NCI-H2029 treated with DMSO at 0.1 percent for 48 hours (cell line): ENCODE measurements at places on chromosomes 12 and 14.

- DNase-seq = no peak
Observed at GRCh38 chr14:97218274-97218673, 421.1 kb downstream of the VRK1 start.

DNA sequence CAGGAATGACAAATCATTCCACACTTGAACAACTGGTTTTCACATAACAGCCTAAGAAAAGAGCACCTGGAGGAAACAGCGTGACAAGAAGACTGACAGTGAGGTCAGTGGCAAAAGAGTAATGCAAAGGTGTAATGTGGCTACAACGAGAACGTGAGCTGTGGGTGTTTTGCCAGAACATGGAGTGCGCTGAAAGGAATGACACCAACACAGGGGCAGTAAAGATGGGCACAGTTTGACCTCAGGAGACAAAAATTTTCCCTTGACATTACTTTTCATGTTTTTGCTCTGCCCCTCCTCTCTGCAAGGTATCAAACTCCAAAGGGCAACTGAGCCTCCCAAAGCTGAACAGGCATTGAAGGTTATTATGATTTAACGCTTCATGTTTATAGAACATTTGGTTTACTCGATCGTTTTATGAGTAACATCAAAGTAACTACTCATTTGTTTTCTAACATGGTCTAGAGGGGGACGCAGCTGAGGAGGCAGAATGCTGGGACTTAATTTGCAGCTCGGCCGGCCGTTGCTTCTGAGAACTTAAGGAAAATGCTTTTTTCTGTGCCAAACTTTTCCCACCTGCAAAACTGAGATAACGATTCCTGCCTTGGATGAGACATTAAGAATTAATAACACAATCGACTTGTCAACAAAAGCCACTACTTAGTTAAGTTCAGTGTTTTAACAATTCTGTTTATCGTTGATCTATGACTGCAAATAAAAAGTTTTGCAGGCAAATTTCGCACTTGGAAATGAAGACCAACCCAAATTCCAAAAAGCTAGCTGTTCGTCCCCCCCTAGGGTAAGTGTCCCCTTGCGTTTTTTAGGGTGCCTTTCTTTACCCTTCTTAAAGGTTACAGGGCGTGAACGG lies 954 bp downstream of the HAUS4 start:
- DNase-seq = no peak

DNA sequence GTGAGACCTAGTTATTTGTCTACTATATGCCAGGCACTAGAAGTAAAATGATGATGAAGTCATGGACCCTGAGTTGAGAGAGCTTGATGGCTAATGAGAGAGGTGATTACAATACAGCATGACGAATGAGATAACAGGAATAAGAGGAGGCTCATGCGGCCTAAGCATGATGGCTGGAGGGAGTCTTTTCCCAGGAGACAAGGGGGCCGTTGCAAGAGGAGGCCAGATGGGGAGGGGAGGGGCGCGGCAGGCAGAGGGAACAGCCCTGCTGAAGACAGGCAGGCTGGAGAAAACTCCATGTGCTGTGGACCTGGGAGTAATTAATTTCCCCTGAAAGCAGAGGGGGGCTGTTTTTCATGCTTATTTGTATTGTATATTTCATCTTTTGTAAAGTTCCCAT lies 144.7 kb upstream of the RFLNA start:
- no peak for DNase-seq

DNA sequence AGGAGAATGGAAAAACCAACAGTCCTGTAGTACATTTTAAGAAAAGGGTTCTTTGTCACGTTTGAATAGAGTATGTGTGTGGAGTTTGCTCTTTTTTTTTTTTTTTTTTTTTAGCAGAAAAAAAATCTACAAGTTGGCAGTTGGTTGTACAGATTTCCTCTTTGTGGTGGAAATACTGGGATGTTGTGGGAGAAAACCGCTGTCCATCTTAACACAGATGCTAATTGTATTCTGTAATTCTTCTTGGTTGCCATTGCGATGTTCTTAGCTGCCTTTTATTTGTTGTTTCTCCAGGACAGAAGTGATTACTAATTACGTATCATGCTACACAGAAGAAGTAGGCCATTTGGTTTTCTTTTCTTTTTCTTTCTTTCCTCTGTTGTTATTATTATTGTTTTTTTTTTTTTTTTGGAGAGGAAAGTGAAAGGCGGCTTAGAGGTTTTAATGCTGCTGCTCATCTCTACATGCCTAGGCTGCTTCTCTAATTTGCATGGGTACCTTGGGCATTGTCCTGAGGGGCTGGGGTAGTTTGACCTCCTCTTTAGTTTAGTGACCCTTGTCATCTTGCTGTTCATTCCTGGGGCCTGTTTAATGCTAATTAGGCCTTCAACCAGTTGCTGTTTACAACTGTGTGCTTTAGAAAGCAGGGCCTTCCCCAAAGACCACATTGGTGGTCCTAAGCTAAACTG lies 94.7 kb downstream of the TMTC2 start:
- no peak for DNase-seq

GRCh38 chr14:69439521-69440270 lies 41.2 kb downstream of the SLC39A9 start:
- no peak for DNase-seq
